ENCODE measurements at places on chromosomes 4 and X.

- DNase-seq = no peak
Measured at GRCh38 chr4:1784395-1784788, 8.7 kb upstream of the FGFR3 start.

DNA sequence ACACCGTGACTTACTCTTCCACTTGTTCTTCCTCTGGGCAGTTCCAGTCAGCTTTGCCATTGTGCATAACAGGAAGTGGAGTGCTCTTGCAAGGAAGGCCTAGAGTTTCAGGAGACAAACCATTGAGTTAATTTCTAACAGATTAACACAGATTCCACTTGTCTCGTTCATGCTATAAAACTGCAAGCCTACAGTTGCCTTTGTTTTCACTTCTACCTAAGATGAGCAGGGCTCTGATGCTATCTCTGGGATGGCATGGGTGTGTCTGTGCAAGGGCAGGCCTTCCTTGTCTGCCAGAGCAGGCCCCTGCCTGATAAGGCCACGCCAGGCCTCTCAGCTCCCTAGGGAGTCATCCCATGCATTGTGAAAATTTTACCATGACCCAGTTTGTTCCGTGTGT is 67.7 kb upstream of the PGRMC2 start:
- no peak for DNase-seq

DNA sequence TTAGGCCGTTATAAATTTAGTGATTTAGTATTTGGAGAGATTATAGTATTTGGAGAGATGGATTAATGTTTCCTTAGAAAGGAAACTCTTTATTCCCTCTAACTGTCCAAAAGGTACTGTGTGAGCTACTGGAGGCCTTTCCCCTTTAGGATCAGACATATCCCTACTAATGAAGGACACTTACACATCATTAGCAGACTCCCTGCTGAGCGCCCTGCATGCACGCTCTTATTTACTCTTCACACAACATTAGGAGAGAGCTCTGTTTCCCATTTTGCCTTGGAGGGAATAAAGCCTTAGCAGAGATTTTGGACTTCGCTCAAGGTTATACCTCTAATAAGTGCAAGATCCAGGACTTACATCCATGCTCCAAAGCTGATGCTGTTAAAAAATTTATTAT is 17.8 kb upstream of the STOX2 start:
- DNase-seq = no peak

DNA sequence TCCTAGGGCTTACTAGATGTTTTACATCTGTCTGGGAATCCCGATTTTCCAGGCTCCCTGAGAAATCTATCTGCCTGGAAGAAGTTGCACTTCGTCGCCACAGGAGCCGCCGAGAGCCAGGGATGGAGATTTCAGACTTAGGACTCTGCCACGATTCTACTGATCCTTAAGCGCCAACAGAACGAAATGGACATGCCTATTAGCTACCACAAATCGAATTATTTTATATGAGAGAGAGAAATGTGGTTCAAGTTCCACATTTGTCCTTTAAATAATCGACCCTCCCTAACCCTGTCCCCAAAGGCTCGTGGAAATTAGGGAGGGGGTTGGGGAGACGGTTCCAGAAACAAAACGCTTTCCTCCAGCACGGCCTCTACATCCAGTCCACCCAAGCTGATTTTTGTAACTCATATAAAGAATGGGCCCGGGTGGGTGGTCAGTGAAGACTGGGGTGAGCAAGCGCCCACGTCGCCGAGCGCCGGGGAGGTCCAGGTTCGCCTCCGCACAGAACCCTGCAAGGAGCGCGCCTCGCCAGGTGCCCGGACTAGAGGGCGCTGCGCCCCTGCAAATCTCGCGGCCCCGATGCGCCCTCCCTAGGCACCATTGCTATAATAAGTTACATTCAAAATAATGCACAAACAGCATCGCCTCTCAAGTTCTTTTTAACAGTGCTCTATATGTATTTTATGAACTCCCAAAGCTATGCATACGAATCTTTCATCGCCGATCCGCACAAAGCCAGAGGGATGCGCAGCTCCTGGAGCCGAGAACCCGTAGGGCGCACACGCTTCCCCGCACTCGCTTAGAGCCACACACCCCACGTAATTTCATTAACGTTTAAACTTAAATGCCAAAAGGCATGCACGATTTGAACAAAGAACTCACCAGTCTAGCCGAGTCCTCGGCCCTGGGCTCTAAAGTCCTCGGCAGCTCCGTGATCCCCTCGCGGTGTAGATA is 2.1 kb upstream of the FAT1 start:
- DNase-seq = no peak

DNA sequence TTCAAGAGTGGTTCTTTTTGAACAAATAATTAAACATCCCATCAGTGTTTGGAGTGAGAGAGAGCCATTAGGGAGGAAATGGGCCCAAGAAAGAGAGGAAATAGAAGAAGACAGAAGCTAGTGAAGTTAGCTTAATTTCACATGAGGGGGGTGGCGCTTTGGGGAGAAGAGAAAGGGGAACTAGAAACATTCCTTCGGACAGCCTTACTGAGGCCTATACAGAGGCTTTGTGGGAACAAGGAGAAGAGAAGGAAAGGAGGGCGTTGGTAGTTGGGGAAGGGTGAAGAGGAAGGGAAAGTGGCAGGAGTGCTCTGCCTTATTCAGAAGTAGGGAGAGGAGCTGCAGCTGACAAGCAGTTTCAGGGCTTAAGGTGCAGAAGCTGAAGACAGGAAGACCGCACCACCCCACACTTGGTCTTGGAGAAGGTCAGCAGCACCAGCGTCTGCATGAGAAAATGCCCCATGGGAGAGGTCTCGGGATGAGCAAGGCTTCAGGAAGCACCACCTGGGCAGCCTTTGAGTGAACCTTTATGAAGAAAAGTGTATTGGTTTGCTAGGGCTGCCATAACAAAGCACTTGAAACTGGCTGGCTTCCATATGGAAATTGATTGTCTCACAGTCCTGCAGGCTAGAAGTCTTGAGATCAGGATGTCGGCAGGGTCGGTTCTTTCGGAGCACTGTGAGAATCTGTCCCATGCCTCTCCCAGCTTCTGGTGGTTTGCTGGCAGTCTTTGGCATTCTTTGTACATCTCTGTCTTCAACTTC is 85.1 kb downstream of the KIT start:
- DNase-seq = no peak

DNA sequence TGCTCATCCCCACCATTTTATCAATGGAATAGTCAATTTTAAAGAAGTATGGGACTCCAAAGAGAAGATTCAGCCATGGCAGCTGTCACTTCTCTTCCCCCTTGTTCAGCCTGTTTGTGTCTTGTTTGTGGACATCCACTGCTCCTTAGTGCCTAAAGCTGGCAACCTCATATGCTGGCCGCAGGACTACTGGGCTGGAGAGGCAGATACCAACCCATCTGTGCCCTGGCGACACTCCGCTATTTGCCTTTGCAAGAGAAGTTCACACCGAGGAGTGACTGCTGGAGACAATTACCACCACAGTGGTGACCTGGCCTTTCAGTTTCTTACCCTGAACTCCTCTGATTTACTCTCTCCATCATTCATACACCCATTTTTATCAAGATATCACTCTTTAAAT is 64.3 kb downstream of the NHSL2 start:
- no peak for DNase-seq

DNA sequence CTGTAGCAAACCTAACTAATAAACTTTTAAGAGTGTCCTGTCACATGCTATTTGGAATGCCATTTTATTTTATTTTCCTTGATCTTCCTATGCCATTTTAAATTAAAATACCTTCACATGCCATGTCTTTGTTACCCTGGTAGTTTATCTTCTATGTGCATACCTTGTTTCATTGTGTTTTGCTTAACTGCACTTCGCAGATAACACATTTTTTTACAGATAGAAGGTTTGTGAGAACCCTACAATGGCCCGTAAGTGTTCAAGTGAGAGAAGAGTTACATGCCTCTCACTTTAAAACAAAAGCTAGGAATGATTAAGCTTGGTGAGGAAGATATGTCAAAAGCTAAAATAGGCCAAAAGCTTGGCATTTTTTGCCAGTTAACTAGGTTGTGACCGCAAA is 744.1 kb downstream of the STIM2 start:
- no peak for DNase-seq

DNA sequence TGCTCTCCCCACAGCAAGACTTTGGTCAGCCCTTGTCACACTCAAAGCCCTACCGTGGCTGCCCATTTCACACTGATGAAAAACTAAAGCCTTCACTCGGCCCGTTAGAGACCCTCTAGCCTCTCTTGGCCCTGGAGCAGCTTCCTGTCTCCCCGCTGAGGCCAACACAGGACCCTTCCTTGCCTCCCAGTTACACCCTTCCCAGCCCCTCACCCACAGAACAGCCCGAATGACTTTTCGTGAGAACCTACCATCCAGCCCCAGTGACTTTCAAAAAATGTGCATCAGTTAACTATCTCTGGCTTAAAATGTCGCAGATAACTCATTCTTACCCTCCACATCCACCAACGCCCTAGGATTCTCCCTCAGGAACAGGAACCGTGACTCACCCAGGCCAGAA is 756 bp upstream of the TAF9B start:
- no peak for DNase-seq

DNA sequence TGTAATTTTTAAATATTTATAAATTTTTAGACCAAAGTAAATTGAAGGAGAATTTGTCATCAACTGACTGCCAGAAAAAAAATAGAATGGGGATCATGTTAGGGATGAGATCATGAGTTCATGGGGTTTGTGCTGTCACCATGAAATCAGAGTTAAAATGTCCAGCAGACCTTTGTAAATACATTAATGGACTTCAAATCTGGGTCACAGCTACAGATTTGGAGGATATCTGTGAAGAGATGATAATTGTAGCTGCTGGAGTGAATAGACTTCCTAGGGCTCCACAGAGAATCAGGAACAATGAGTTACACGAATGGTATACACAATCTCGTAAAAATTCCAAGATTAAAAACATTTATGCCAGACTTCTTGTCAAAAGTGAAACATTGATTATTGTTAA is 6.6 kb downstream of the FSTL5 start:
- DNase-seq = no peak

- no peak for DNase-seq
Measured at GRCh38 chr4:182137343-182137742, 105.9 kb upstream of the TENM3 start.

GRCh38 chr4:5956285-5957021 is 61.8 kb downstream of the C4orf50 start:
- DNase-seq = no peak

GRCh38 chr4:187020676-187021075 is 297.0 kb upstream of the FAT1 start:
- no peak for DNase-seq

DNA sequence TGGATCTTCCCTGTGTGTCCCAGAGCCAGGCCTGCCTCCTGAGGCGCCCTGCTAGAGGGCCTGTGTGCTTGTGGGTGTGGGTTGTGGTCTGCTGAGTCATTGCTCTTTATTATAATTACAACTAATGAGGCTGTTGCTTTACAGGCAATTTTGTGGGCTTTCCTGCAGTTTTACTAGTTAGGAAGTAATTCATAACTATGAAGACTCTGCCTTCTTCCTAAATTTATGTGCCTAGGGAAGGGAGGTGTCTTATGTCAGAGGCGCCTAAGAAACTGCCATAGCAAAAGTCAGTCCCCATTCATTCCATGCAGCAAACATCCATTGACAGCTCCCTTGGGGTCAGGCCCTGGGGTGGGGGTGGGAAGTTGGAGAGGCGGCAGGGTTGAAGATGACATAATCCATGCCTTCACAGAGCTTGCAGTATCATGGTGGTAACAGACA is 359.2 kb downstream of the IDS start:
- DNase-seq = no peak

DNA sequence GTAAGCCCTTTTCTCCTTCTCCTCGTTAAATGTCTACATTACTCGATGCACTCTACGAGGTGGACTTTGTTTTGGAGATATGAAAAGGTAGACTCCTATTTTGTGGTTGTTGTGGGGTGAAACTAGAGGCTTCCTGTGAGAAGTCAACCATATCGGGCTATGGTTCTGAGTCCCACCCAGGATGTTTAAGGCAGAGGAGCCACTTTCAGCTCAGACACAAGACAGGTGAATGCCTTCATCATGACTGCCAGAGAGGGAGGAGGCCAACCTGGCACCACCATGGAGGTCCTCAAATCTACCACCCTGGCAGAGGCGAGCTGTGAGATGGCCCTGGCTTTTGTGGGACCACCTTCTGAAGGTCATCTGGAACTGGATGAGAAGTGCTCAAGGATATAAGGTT is 154.4 kb upstream of the KLF3 start:
- DNase-seq = no peak

DNA sequence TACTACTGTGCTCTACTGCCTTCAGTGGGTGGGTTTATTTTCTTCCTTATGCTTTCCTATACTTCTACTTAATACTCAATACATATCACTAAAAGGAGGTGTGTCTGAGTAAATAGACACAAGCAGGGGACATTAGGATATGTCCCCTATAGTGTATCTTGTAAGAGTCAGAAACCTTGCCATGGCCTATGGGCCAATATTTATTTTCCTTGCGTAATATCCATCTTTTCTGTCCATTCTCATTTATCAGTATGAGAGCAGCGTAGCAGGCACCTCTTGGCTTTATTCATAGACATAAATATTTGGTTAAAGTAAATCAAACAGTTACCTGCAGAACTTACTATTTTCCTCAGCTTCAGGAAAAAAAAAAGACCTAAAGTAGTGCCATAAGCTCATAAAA is 46.6 kb upstream of the PHF8 start:
- DNase-seq = no peak

GRCh38 chrX:73021361-73022092 is 18.8 kb downstream of the PABPC1L2B start:
- DNase-seq = no peak

GRCh38 chrX:24002167-24002566 is 24.8 kb downstream of the KLHL15 start:
- no peak for DNase-seq

- no peak for DNase-seq
Measured at GRCh38 chr4:89720981-89721380, 116.0 kb downstream of the SNCA start.

- no peak for DNase-seq
Measured at GRCh38 chrX:3129256-3129655, 88.0 kb downstream of the ARSF start.

GRCh38 chrX:103253608-103254007 is 1.3 kb downstream of the TCEAL8 start:
- DNase-seq = no peak

- DNase-seq = no peak
Measured at GRCh38 chr4:111360906-111361305, 738.0 kb upstream of the PITX2 start.

GRCh38 chr4:1937550-1937949 is 66.4 kb downstream of the NSD2 start:
- DNase-seq = no peak

DNA sequence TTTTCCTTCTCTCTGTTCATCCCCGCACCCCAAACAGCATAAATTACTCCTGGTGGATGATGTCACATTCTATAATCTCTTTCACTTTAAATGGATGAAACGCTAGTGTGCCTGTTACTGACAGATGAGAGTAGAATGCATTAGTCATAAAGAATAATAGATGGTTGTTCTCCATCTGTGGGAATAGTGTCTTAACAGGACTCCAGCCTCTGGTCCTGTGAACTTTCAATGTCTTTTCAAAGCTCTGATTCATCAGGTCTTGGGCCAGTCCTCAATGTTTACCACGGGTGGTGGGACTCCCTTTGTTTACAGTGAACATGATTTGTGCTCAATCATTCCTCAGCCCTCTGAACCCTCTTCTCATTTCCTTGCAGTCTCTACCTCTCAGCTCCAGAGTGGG is 182.6 kb downstream of the GABRB1 start:
- peak; percentile 81 for DNase-seq

Measured in HS-27A (cell line).